ENCODE measurements at places on chromosomes 5 and 9.

GRCh38 chr9:115378758-115379157 is 260.8 kb upstream of the TNC start:
- DNase-seq = no peak

DNA sequence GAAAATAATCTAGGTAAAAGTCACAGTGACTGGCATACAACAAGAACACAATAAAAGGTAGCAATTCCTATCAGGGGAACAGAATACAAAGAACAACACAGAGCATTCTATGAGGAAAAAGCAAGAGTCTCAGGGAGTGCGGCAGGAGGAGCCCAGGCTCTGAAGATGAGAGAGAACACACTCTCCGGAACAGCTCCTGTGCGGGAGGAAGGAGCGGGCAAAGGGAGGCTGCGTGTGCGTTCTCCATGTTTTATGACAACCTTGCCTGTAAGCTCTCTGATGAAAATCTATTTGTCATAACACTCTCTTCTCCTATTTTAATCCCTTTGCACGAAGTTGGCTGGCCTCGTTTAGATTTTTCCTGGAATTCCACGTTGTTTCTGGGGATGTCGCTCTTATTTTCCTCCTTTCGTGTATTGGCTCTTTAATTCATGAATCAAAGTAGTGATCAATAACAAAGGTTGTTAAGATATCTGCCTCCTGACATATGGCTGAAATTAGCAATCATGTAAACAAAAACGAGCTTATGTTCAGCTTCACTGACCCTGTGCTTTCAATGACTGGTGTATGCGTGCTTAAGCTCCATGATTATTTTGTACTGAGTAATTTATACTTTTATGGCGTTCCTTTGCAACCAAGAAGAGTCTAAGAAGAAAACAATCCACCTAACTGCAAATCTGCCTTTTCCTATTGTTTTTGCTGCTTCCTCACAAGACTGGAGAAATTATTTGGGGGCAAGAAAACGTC is 109.5 kb downstream of the MYO10 start:
- DNase-seq = no peak

GRCh38 chr5:172825610-172826204 is 8.3 kb upstream of the ERGIC1 start:
- no peak for DNase-seq

GRCh38 chr5:131769336-131769735 is 27.5 kb downstream of the FNIP1 start:
- no peak for DNase-seq

DNA sequence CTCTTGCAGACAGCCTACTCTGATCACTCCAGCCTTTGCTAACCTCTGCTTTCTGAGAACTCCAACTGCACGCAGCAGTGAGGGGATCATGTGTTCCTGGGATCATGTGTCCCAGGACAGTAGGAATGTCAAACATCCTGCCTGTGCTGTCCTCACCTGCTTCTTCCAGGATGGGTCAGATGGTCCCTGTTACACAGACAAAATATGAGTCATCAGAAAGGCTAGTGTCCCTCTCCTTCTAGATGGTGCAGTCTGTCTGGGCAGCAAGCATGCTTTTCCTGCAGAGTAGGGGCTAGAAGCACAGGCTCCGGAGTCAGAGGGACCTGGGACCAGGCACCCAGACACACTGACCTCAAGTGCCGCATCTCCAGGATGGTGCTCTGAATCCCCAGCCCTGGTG is 20.1 kb upstream of the SLC25A48 start:
- DNase-seq = no peak

DNA sequence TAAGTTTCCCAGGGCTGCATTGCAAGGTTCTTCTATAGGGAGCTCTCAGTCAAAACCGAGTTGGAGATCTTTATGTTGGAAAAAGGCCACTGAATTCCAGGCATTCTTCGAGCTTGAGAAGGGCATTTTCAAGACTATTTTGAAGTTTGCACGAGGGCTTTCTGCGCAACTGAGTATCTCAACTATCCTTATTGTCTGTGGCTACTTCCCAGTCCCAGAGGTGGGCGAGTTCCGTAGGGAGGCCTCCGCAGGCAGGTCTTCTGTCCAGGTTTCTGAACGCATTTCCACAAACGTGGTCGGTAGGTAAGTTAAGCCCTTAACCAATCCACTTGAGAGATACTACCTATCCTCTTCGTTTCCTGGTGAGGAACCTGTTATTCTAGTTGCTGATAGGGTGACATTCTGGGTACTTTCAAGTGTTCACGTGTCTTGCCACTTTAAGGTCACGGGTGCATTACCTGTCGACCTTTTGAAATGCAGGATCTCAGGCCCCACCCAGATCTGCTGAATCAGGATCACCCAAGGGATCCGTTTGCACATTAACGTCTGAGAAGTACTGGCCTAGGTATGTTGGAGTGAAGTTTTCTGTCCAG is 51.4 kb upstream of the TJP2 start:
- DNase-seq = no peak

DNA sequence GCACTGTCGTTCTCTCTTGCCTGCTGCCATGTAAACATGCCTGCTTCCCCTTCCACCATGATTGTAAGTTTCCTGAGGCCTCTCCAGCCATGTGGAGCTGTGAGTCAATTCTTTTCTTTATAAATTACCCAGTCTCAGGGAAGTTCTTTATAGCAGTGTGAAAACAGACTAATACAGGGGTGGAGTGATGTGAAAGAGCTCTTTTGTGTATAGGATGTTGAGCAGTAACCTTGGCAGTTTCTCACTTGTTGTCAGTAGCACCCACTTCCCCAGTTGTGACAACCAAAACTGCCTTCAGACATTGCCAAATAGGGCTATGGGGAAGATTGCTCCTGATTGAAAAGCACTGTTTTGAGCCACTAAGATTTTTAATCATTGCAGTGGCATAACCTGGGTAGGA is 552.2 kb upstream of the ZNF462 start:
- DNase-seq = no peak

DNA sequence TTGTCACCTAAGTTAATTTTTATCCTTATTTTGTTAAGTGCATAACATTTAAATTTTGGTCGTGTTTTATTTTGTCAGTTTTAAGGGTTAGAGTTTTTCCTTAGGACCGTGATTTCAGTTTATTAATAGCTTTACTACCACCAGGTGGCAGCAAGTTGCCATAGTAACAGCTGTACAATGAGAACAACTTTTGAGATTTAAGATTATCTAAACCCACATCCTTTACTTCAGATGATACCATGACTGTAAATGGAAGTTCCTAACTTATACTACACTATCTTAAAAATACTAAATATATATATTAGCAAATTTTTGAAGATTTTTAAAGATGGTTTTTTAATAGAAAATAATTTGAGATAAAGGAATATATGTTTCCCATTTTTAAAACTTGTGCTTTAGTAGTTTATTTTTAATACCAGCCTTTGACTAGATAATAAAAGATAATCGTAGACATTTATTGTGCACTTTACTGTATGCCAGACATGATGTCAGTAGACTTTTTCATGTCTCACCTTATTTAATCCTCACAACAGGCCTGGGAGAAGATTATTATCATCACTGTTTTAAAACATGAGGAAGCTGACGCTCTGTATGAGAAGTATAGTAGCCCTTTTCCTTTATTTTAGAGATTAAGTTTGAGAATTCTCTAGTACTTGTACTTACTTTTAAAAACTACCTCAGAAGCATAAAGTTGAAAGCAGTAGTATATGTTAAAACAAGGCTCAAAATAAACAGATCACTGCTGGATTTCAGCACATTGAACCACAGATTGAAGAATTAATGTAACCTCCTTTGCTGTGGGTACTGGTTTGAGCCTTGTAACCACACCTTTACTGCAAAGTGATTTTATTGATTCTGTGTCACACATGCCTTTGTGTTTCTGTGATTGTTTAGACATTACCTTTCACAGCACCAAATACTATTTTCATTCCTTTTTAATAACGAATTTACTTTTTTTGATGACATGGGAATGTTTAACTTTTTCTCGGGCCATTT is 27.5 kb downstream of the SREK1 start:
- peak; percentile 32 for DNase-seq

- DNase-seq = no peak
These were observed 2.6 kb downstream of the EXOC3 start for GRCh38 chr5:445591-445990.

DNA sequence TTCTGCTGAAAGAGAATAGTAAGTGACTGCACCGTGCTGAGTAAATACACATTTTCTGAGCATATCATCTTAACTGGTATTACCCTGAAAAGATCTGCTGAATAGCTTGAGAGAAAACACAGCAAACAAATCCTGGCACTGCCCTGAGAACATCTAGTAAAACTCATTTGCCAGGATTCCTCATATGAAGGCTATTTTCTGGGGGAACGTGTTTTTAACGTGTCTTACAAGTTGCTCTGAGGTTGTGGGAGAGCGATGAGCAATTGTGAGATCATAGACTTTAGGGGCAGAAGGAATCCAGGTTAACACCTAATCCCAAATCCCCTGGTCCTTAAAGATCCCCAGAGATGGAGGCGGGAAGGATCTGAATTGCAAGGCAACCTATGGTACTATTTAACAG is 331.9 kb upstream of the RFX3 start:
- peak; percentile 40 for DNase-seq

GRCh38 chr5:21152611-21153010 is 1164.6 kb upstream of the CDH18 start:
- DNase-seq = no peak

- DNase-seq = no peak
These were observed 1.1 kb downstream of the HEXB start for GRCh38 chr5:74685979-74686631.

DNA sequence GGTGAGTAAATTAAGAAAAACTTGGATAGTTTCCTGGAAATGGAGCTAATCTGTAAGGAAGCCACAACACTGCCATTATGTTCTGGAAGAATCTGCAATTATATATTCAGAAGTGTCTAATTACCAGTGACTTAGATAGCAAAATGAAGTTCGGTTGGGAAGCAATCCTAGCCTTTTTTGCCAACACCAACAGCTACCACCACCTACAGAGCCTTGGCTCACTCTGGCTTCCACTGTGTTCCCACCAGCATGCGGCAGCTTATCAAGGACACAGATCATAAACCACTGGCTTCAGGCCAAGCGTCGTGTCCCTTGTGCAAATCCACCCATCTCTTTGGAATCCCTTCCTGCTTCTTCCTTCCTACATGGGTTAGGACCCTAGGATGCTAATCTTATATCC is 118.0 kb upstream of the PCA3 start:
- no peak for DNase-seq

DNA sequence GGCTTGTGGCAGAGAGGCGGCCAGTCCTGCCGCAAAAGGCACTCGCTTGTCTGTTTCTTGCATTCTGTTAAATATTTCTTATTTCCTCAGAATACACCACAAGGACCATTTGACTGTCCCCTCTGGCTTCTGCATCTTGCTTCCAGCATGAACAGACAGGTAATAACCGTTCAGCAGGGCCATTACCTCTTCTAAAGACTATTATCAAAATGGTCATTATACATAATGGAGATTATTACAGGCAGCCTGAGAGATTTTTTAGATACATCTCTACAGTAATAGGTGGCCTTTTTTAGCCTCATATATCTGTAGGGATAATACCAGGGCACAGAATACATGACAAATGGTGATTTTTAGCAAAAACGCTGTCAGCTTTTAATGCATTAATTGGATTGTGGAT is 382.0 kb downstream of the PSAT1 start:
- no peak for DNase-seq

GRCh38 chr9:33816327-33817252 is at the start of gene UBE2R2:
UBE2R2 (plus strand) TSS chr9:33817160; CDS start chr9:33817758, 598 bp downstream.
- peak; percentile 67 for DNase-seq

- DNase-seq = no peak
These were observed 41.8 kb downstream of the ENC1 start for GRCh38 chr5:74598731-74599130.

DNA sequence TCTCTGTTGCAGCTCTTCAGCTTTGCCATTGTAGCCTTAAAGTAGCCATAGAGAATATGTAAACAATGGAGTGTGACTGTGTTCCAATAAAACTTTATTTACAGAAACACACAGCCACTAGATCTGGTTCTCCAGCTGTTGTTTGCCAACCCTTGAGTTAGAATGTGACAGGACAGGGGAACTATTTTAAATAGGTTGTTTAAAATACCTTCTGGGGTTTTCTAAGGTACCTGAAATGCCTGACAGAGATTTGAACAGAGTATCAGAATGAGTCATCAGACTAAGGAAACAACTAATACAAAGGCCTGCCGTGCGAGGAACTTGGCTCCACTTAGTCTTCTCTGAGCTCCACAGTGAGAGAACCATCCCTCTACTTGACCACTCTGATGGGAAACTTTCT is 85.4 kb downstream of the HSD17B4 start:
- DNase-seq = no peak

DNA sequence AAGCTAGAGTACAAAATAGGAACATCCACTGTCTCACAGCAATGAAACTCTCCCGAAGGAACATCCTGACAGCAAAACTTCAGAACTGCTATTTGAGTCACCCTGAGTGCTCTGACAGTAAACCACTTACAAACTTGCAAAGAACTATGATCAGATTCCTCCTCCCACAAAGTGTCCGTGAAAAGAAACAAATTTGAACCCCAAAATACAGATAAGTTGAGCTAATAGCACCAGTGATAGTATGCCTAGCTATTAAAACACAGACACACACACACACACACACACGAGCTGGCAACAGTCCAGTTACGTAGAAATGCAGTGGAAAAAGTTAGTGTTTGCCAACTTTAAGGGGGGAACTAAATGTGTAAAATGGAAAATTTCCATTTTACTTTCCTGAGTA is 3.1 kb upstream of the GLIS3 start:
- DNase-seq = no peak

- DNase-seq = no peak
These were observed 398 bp downstream of the RAPGEF6 start for GRCh38 chr5:131634666-131634995.

GRCh38 chr5:122816756-122817155 is 28.7 kb upstream of the SNX24 start:
- no peak for DNase-seq

- no peak for DNase-seq
These were observed 84.7 kb upstream of the TNFSF8 start for GRCh38 chr9:115015018-115015635.

DNA sequence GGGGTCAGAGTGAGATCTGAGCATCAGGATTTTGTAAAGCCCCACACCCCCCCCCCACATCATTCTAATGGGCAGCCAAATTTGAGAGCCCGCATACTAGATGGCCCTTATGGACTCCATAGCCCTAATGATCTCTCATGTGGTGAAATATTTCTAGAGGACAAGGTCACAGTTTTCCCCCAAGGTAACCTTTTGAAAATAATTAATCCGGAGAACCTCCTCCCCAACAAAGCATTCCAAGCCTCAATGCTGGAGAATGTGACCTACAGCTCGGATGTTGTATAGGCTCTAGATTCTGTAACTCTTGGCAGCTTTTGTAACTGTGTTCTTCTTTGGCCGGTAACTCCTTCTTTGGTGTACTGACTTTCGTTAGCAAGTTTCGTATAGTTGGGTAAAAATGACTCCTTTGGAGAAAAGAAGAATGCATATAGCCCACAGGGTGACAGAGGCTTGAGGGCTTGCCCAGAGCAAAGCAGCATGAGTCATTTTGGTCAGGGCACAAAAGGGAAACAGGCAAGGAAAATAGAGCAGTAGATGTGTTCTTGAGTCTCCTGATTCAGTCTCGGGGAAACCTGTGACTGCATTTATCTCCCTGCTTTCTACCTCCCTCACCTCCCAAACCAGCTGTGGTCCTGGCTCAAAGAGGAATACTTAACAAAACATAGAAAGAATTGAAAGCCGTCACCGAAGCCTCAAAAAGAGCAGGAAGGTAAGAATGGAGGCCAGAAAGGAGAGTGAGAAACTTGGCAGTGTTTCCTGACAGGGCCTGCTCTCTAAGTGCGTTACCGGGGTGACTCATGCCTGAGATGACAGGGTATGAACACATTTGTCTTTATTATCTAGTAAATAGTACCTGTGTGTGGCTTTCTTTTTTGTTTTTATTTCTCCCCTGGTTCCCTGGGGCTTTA is 6.6 kb upstream of the XPA start:
- DNase-seq = no peak
